ENCODE measurements at places on chromosomes 7 and 10. TPM values are rescaled to one million over a fixed set of nuclear protein-coding genes. Genes with fewer than 3 reads are reported as not detected.

OPALIN gene
- polyA plus RNA-seq = 0.83 TPM

DNA sequence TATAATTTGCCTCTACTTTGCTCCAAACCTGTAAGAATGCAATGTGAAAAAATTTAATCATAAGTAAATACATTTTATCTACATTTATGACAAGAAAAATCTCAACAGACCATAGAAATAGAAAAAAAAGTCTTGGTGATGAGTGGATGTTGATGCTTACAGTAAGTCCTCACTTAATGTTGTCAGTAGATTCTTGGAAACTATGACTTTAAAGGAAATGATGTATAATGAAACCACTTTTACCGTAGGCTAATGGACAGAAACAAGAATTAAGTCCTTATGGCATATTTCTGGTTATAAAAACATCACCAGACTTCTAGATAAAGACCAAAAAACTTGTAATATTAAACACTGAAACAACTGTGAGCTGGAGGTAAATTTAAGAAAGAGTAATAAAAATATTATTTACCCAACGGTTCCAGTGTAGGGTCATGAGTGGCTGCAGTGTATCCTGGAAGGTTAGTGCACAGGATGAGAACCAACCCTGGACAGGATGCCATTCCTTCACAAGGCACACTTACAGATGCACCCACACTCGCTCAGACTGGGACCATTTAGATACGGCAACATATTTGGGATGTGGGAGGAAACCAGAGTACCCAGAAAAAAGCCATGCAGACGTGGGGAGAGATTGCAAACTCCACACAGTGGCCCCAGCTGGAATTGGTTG lies 76.3 kb downstream of the GLCCI1 start:
- peaks cover 8% of the 10 kb centered on the region for H3K36me3 ChIP-seq
- H3K4me1 ChIP-seq = no peaks in the 10 kb centered on the region
- no peak overlapping the region for H3K4me3 ChIP-seq
- no peaks in the 10 kb centered on the region for H3K27me3 ChIP-seq
- no peak overlapping the region for H3K27ac ChIP-seq

DNA sequence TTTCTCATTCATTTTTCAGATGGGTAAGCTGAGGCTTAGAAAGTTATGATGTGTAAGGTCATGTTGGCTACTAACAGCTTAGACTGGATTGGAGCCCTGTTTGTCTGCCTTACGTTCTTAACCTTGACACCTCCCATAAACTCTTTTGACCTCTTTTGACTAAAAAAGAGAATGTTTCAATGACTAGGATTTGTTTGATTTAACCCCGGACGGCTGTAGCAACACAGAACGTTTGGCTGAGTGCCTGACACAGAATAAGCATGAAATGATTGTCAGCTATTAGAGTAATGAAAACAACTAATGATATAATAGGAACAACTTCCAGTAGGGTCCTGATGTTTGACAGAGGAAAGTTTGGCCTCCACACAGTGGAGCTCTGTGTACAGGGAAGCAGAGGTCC lies 83.3 kb upstream of the PDZD8 start:
- H3K36me3 ChIP-seq = no peaks in the 10 kb centered on the region
- H3K27ac ChIP-seq = no peak overlapping the region
- peaks cover 5% of the 10 kb centered on the region for H3K4me1 ChIP-seq
- peaks cover 5% of the 10 kb centered on the region for H3K27me3 ChIP-seq

DNA sequence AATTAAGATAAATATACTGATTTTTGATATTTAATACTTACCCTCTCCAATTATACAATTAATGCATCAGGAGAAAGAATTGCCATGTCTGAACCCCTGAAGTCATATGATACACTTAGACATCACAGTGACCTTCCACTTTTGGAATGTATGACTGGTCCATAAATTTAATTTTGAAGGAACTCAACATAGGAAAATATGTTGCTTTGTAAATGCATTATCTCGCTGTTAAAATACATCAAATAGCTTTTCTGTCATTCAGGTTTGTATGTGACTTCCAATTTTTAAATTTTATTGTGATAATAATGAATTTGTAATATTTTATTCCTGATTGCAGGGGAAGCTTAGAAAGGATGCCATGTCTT lies 631.9 kb upstream of the ANKRD30A start:
- H3K27ac ChIP-seq = no peak overlapping the region
- H3K36me3 ChIP-seq = no peaks in the 10 kb centered on the region
- no peaks in the 10 kb centered on the region for H3K4me1 ChIP-seq
- H3K27me3 ChIP-seq = no peaks in the 10 kb centered on the region
- no peak overlapping the region for H3K4me3 ChIP-seq
- no peak for DNase-seq

DNA sequence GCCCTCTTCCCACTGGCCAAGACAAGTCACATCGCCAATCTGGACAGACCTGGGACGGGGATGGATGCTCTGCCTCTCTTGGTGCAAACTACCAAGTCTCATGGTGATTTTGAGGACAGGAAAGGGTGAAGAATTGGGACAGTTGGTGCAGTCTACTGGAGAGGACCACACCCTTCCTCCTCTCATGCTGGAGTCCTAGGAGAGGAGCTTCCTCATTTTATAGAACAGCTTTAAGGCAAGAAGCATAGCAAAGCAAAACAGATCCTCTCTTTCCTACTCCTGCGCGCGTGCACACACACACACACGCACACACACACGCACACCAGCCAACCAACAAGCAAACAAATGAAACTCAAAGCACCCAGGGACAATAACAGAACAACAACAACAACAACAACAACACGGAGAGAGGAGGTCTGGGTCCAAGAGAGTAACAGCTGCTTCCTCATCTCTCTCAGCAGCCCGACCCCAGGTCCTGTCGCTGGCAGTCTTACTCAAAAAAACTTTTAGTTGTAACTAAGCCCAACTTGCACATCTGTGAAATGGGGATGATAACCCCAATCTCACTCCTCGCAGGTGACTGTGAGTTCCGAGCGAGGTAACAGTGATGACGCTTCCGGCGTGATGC lies 83.4 kb downstream of the TMEM178B start:
- DNase-seq = no peak
- H3K4me1 ChIP-seq = peaks cover 23% of the 10 kb centered on the region
- no peak overlapping the region for H3K27ac ChIP-seq
- no peak overlapping the region for H3K4me3 ChIP-seq

DNA sequence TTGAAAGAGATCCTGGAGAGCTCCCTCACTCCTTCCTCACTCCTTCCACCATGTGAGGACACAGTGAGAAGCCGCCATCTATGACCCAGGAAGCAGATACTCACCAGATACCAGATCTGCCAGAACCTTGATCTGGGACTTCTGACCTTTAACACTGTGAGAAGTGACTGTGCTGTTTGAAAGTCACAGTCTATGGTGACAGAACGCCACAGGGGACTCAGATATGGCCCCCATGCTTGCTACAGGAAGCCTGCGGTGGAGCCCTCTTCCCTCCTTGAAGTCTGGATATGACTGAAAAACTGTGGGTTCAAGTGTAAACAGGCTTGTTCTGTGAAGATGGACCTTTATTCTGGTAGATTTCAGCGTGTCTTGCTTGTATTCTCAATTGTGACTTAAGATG lies 297.8 kb downstream of the KLF6 start:
- no peak overlapping the region for H3K4me3 ChIP-seq
- peaks cover 23% of the 10 kb centered on the region for H3K4me1 ChIP-seq
- no peak for DNase-seq
- H3K27ac ChIP-seq = no peak overlapping the region

CLDN4 gene
- polyA plus RNA-seq = 0.25 TPM

DNA sequence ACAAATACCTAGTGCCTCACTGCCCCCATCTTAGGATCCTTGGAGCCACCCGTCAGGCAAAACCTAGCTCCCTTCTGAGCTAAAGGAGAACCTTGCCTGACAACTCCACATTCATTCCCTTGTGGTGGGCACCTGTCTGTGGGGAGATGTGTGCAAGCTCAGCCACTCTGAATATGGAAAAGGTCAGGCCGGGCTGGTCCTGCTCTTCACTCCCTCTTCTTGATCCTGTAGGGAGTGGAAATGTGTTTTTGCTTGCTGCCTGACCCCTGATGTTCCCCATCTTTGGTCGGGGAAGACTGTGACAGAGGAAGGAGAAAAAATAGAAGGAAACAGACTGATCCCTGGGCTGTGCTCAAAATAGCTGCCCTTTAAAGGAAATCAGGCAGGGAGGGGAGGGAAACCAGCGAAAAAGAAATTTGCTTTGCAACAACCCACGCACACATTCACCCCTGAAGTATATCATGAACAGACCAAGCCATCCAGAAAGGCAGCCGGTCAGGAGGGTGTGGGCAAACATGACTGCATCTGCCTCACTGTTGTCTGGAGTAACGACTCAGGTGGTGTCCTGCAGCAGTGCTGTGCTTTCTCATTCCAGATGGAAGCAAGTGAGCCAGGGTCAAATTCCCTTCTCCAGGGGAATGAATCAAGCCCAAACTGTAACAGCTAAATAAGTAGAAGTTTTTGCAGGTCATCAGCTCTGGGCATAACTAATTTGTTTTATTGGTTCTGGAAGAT lies 74.0 kb downstream of the SCRN1 start:
- H3K27me3 ChIP-seq = no peaks in the 10 kb centered on the region
- DNase-seq = no peak
- peak overlapping the region; percentile 54 for H3K27ac ChIP-seq
- peaks cover 6% of the 10 kb centered on the region for H3K36me3 ChIP-seq
- H3K4me3 ChIP-seq = no peak overlapping the region
- H3K4me1 ChIP-seq = peaks cover 17% of the 10 kb centered on the region

- no peaks in the 10 kb centered on the region for H3K4me1 ChIP-seq
- no peak overlapping the region for H3K27ac ChIP-seq
- no peak overlapping the region for H3K4me3 ChIP-seq
- no peak for DNase-seq
- no peaks in the 10 kb centered on the region for H3K36me3 ChIP-seq
Observed at GRCh38 chr7:15407910-15408309, 153.9 kb downstream of the AGMO start.

DNA sequence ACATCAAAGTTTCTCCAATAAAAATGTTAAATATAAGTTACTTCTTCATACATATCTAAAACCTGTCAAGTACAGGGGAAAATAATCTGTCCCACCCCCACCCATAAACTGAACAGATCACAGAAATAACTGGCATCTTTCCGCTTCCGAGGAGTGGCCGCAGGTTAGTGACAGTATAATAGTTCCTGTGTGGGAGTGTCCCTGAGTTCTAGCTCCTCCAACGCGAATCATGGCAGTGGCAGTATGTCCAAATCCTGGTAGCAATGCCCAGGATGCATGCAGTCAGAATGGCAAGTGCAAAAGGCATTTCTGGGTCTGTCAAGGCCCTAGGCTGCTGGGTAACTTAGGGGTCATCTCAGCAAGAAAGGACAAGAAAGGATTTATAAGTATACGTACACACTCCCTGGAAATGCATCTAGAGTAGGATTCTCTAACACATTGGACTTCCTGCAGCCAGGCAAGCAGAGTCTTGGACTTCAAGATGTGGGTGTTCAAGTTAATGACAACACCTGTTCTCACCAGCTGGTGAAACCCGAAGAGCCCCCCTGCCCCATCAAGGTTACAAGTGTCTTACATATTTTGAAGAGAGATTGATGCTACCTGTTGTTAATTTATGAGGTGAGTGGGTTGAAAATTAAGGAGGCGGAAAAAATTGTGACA lies 94.4 kb upstream of the COL1A2 start:
- H3K27ac ChIP-seq = peak overlapping the region; percentile 93
- DNase-seq = no peak
- H3K27me3 ChIP-seq = no peaks in the 10 kb centered on the region
- no peaks in the 10 kb centered on the region for H3K36me3 ChIP-seq
- H3K4me3 ChIP-seq = no peak overlapping the region

GRCh38 chr7:155887174-155887525 lies 74.9 kb upstream of the SHH start:
- no peaks in the 10 kb centered on the region for H3K36me3 ChIP-seq
- H3K4me1 ChIP-seq = peaks cover 10% of the 10 kb centered on the region
- no peaks in the 10 kb centered on the region for H3K27me3 ChIP-seq

ZNF783 gene
- 26.6 TPM for polyA plus RNA-seq

- H3K4me1 ChIP-seq = no peaks in the 10 kb centered on the region
- no peaks in the 10 kb centered on the region for H3K36me3 ChIP-seq
- no peak for DNase-seq
Observed at GRCh38 chr7:43560742-43561330, 22.1 kb upstream of the STK17A start.

- no peak for DNase-seq
- no peak overlapping the region for H3K4me3 ChIP-seq
- no peaks in the 10 kb centered on the region for H3K36me3 ChIP-seq
- H3K4me1 ChIP-seq = no peaks in the 10 kb centered on the region
- no peak overlapping the region for H3K27ac ChIP-seq
Observed at GRCh38 chr7:14687241-14687640, 215.3 kb downstream of the DGKB start.
